Osteocyte (in vitro differentiated cells): ENCODE measurements at places on chromosomes 5 and 9.

- no peak for DNase-seq
These were observed 139.8 kb downstream of the KCNIP1 start for GRCh38 chr5:170643591-170643990.

- no peak for DNase-seq
These were observed 114.8 kb downstream of the COL23A1 start for GRCh38 chr5:178475422-178475821.

DNA sequence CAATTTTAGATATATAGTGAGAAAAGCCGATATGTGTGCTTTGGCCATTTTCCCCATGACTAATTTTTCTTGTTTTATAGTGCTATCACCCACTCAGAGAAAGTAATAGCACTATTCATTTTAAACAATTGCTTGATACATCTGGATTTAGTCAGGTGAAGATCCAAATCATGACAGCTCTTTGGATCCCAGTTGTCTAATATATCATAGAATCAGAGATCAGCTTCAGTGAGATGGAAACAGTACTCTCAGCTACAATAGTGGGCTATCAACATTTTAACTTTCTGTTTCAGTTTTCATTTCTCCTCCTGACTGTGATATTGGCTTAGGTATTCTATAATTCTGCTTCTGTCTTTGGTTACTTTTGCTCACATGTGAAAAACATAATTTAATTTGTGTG lies 38.7 kb downstream of the VCAN start:
- DNase-seq, result no peak

GRCh38 chr5:38666668-38667498 lies 110.4 kb upstream of the LIFR start:
- DNase-seq, result peak; percentile 73

DNA sequence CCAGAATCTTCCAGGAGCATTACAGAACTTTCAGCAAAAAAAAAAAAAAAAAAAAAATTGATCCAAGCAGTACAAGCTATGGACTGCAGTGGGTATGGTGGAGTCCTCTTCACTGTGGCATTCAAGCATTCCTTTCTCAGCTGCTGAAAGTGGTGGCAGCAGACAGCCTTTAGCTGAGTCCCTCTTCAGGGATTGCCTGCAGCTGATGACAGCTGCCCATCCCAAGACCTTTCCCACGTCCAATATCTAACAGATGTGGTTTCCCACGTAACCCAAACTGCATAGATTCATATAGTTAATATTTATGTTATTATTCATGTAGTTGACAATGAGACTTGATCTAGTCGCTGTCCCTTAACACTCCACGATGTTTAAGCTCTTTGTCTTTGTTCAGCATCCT lies 475.9 kb downstream of the TLE1 start:
- no peak for DNase-seq

DNA sequence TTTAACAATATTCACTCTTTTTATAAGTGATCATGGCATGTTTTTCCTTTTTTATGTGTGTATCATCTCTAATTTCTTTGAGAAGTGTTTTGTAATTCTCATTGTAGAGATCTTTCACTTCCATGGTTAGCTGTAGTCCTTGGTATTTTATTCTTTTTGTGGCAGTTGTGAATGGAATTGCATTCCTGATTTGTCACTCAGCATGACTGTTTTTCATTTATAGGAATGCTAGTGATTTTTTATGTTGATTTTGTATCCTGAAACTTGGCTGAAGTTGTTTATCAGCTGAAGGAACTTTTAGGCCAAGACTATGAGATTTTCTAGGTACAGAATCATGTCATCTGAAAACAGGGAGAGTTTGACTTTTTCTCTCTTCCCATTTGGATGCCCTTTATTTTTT lies 13.1 kb upstream of the SPINK13 start:
- DNase-seq, result no peak

DNA sequence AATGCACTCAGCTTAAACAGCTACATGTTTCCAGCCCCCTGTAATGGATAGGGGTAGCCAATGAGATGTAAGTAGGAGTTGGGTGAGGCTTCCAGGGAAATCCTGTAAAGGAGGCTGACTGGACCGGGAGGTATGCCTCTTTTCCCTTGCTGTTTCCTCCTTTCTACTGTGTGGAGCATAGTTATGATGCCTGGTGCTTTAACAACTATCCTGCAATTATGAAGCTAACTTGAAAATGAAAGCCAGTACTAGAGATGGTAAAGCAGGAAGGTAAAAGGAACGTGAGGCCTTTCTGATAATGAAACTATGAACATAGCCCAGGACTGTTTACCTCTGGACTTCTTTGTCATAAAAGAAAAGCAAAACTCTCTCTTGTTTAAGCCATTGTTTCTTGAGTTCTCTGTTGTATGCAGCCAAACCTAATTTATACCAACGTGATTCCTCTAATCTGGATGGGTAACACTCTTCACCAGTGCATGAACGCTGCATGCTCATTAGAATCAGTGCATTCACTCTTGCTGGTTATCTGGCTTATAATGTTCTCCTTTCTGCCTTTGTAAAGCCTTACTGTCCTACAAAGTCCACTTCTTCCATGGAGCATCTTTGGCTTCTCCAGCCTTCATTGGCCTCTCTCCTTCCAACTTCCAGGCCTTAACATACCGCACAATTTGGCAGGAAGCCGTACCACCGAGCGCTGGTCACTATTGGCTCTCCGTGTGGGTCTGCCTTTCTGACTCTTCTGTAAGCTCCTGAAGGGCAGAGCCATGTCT lies 8.3 kb upstream of the ARHGEF28 start:
- DNase-seq, result no peak

DNA sequence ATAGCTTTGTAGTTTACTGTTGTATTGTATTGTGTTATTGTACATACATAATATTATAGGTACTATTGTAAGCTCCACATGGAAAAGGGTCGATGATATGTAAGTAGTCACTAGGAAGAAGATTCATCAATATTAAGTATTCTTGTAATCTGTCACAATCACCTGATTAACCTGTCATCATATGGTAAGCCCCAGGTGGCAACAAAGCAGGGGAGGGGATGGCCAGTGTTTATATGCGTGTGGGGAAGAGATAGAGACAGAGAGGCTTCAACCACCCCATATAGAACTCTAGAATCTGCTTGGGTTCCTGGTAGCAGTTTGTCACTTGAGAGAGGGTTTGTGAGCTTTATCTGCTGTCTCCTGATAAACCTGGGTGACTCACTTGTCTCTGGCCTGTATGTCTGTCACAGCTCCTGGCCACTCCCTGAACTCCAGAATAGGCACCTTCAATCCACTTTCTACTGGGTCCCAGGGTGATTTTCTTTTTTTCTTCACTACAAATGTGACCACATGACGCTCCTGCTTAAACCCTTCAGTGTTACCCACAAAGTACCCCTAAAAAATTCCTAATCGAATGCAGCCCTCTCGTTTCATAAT lies 48.9 kb upstream of the CPEB4 start:
- DNase-seq, result no peak

GRCh38 chr9:95406121-95406520 lies 88.6 kb upstream of the FANCC start:
- DNase-seq, result no peak

GRCh38 chr5:53923961-53924360 lies 363.5 kb downstream of the NDUFS4 start:
- DNase-seq, result no peak

GRCh38 chr9:108859459-108860114 lies 2.5 kb upstream of the ACTL7A start:
- no peak for DNase-seq

GRCh38 chr9:87862536-87863268 lies 20.0 kb upstream of the SPATA31E1 start:
- peak; percentile 56 for DNase-seq

DNA sequence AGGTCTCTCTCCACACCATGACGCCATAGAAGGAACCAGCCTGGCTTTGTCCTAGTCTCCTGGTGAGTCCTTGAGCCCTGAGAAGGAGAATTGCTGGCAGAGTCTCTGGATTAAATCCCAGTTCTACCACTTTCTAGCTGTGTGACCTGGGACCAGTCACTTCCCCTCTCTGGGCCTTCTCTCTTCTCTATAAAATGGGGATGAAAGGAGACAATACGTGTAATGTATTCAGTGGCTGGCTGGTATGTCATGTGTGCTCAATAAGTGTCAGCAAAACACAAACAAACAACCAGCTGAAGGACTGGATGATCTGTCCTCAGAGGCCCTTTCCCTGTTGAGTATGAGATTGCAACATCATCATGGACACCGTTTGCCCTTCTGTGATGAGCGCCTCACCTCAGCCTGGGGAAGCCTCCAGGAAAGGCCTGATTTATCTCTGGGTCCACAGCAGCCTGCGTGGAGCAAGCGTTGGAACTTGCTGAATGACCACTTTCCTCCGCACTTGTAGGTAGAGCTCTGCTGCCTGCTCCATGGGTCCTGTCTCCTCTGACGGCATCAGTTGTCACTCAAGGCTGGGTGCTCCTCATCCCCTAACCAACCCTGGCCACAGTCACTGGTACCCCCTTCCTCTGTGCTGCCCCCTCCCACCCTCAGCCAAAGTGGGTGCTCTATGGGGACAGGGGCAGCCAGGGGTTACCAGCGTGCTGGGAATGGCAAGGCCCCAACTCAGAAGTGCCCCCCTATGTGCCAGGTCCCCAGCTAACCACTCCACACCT lies 3.6 kb upstream of the NR5A1 start:
- DNase-seq, result no peak

DNA sequence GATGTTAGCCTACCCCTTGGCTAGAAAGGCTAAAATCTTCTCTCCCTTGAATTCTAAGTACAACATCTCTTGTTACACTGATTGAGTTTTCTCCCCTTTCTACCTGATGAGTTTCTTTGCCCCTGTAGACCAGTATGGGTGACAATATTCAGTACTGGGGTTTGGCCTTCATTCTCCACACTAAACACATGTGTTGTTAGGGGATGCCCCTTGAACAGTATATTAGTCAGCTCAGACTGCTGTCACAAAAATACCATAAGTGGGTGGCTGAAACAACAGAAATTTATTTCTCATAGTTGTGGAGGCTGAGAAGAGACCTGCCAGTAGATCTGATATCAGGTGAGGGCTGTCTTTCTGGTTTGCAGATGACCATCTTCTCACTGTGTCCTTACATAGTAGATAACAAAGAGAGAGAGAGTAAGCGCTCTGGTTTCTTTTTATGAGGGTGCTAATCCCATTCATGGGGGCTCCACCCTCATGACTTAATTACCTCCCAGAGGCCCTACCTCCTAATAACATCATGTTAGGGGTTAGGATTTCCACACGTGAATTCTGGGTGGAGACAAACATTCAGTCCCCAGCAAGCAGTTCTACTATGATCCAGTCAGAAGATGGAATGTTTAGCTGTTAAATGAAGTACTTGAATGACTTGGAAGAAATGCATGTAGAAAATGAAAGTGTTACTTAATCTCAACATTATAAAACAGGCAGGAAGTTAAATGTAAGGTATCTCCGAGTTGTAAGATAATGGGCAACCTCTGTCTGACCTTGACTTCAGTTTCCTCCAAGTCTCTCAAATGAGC lies 17.5 kb downstream of the VLDLR start:
- no peak for DNase-seq

DNA sequence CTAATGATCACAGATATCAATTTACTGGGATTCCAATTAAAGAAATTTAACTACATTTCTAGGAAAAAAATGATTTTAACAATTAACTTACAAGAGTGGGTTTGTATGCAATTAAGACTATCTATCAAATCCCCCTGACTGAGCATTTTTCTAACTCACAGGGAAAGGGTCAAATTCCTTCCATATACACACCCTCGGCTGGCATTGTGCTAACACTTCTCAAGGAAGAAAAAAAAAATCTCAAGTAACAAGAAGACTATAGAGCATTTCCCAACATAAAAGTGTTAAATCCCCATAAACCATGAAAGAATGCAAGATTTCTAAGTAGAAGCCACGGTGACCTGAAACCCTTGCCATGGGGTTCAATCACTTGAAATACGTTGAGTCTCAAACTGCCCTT lies 368.8 kb downstream of the GLIS3 start:
- no peak for DNase-seq

- DNase-seq, result no peak
These were observed 50.6 kb downstream of the SPIN1 start for GRCh38 chr9:88438811-88439210.

- DNase-seq, result no peak
These were observed 75.7 kb upstream of the FRRS1L start for GRCh38 chr9:109242741-109243140.

- no peak for DNase-seq
These were observed 360.2 kb downstream of the HCN1 start for GRCh38 chr5:45335978-45336377.

GRCh38 chr9:91001146-91001611 lies 199.6 kb downstream of the SYK start:
- DNase-seq, result no peak

GRCh38 chr9:114777821-114778609 lies 27.8 kb downstream of the TNFSF15 start:
- DNase-seq, result no peak

- peak; percentile 57 for DNase-seq
These were observed 12.5 kb downstream of the RGS3 start for GRCh38 chr9:113475992-113476391.

DNA sequence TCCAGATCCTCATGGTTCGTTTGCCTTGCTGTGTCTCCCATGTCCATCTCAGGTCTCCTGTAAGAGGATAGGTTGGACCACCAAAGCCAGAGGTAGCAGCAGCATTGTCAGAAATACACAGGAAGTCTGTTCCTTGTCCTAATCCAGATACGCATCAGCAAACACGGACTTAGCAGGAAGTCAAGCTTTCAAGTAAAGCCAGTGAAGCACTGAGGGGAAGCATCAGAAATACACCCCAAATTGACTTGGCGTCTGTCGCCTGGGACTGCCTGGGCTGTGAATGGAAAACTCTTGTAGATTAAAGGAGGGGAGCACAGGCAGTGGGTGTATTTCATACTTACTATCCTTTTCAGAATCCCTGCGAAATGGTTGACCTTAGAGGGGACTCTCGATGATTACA lies 171.3 kb downstream of the PSAT1 start:
- DNase-seq, result no peak

DNA sequence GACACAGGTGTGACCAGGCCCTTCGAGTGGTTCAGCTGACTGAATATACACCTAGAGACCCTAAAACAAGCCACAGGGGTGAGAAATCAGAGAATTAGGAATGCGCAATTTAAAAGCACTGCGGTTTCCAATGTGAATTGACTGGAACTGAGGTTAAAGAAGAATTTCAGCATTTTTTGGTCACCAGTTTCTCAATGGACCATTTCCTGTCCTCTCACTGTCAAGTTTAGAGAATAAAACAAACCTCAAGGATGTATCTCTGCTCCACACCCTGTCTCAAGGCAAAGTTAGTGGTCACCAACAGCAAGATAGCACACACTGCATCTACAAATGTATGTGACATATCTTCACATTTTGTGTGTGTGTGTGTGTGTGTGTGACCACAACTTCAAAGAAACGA lies 143.8 kb upstream of the MAP3K1 start:
- no peak for DNase-seq

GRCh38 chr5:24823625-24824024 lies 178.8 kb upstream of the CDH10 start:
- DNase-seq, result no peak

- DNase-seq, result no peak
These were observed 341.5 kb downstream of the OSTF1 start for GRCh38 chr9:75429531-75430475.

DNA sequence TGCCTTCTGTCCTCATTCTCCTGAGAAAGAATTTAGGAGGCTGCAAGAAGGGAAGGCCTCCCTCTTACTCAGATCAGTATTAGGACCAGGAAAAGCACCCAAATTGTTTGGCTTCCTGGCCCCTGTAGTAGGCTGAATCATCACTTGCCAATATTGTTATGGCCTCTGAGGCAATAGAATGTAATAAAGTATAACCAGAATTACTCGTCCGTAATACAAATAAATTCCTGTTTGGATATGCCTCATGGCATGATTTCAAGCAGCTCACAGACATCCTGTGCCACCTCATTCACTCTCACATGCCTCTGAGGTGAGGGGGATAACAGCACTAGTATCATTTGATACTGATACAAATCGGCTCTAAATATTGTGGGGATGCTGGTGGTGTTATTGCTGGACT lies 427.3 kb downstream of the ISL1 start:
- no peak for DNase-seq
